ENCODE measurements at places on chromosomes 5 and 9.

GRCh38 chr9:115694014-115694413, 459.6 kb upstream of the PAPPA start:
- no peak for DNase-seq

DNA sequence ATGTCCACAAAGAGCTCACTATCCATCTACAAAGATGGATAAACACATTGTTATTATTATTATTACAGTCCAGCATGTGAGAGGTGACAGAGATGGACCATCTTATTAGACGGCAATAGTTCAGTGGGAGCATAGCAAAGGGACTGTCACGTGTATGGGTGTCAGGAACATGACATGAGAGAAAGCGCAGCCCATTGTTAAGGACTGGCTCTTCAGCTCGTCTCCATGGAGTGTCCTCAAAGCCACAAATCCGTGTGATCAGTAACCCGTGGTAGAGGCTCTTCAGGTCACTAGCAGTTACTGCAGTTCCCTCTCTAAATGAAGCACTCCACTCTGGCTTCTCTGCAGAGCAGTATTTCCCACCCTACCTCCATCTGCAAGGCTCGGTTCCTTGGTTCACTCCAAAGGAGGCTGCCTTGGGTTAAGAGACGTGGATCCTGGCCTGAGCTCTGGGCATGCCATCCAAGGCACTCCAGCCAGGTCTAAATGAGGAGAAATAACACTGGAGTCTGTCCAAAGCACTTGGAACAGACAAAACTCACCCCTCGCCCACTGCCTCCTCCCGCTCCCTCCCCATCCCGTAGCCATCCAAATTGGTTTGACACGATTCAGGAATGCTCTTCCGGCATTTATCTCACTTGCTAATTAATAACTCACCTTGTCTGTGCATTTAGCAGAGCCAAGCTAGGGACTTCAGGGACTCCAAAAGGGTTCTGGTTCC, 122.3 kb upstream of the WWC1 start:
- DNase-seq, result no peak

DNA sequence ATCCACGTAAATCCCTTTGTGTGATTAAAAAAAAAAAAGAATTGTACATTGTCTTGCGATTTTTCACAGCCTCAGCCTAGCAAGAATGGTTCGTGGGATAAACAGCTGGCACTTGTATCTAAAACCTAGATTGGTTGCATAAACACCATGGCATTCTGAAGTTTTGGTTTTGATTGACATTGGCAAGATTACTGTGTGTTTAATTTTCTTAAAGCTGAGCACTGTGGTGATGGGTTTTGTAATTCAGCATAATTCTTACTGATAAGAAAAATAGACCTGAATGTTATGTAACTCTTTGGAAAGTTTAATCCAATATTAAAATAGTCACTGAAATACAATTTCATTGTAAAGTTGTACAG, 23.4 kb upstream of the ANKRD18A start:
- no peak for DNase-seq

DNA sequence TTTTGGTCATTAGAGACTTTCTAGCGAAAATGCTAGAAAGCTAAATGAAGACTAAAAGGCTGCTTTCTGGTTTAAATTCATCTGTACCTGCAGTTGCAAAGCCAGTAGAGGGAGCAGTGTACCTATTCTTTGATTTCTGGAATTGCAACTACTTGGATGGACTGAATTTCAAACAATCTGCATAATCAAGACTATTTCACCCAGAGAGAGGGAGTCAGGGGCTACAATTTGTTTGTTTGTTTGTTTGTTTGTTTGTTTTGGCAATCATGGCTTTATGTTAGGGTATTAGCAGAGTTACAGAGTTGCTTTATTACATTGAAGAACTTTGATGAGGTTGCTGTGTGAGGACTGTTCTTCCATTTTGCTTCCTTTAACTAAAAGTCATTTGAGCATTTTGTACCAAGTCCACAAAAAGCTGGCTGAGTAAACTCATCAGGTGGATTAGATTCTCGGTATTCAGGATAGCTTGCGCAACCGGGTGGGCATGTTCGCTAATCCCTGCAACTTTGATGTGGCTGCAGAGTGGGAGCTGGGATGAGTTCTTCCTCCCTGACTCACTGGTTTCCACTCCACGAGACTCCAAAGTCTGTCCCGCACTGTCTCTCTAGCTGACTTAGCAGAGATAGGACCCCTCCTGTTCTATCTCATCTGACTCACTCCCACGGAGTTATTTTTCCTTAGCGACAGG, 80.0 kb upstream of the TUT7 start:
- no peak for DNase-seq

DNA sequence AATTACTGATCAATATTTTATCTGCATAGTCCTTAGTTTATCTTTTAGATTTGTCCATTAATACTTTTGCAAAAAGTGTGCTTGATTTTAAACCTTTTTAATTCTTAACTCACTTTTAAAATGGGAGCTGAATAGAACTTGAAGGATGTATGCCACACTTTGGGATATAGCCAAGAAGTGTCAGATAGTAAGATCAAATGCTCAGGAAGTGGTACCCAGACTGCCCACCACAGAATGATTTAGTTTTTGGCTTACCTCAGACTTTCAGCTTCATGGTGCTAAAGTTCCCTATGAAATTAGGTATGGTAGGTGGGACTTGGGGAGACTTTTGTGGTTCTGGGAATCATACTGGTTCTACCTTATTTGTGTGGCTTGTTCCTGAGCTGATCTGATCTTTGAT, 14.7 kb downstream of the FOCAD start:
- no peak for DNase-seq

DNA sequence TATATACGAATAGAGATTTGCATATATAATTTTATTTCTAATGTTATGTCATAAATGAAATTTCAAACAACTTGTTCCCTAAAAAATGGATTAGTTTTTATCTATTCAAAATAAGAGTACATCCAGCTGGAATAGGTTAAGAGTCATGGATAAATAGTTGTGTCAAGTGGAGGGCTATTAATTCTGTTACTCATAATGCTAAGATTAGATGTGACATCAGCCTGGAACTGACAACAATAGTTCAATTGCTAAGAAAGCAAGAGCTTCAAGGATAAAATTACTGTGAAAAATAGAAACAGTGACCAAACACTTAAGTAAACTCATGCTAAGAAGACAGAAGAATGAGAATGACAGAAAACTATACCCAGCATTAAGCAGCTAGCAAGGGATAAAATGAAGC, 92.2 kb upstream of the CDH9 start:
- DNase-seq, result no peak

- no peak for DNase-seq
Measured at GRCh38 chr9:32401488-32401887, 17.0 kb downstream of the ACO1 start.

- no peak for DNase-seq
Measured at GRCh38 chr5:141208478-141208877, at the start of gene PCDHB12. TSS of gene PCDHB12 (plus strand) at chr5:141208719. CDS start at chr5:141208908, 189 bp downstream.

- no peak for DNase-seq
Measured at GRCh38 chr5:80780761-80781285, 126.0 kb upstream of the DHFR start.

- DNase-seq, result no peak
Measured at GRCh38 chr9:76403352-76403751, 9.1 kb upstream of the RFK start.

DNA sequence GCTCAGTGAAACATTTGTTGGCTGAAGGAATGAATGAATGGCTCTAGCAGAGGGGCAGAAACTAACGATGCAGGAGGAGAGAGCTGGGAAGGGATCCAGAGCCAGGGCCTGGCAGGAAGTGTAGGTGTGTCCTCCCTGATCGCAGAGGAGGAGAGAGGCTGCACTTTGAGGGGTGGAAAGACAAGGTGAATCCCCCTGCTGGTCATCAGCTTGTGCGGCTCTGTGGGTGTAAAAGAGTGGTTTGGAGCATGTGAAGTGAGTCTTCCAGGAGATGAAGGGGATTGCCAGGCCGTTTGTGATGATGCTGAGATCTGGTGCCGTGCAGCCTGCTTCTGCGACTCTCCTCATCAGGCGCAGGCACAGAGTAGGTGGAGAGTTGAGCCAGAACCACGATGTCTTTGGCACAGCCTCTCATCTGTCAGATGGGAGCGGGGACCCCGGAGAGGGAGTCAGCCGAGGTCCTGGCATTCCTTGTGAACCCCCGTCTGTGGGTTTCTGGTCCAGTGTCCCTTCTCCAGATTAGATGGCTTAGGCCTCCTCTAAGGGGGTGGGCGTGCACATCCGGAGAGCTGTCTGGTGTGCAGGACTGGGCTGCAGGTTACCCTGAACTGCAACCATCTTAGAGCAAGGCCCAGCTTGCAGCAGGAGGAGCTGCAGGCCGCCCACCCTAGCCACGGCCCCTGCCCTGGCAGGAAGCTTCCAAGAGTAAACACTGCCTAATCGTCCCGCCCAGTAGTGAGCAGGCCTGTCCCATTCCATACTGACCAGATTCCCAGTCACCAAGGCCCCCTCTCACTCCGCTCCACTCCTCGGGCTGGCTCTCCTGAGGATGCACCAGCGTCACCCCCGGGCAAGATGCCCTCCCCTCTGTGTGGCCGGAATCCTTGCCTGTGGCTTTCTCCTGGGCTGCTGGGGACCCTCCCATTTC, at the start of gene ADAMTS13:
ADAMTS13 (plus strand) TSS at position 753 of the 928 bp plus-strand sequence; CDS start at position 830, 77 bp downstream.
- no peak for DNase-seq

GRCh38 chr5:123752552-123753179, 240.7 kb downstream of the CSNK1G3 start:
- no peak for DNase-seq

DNA sequence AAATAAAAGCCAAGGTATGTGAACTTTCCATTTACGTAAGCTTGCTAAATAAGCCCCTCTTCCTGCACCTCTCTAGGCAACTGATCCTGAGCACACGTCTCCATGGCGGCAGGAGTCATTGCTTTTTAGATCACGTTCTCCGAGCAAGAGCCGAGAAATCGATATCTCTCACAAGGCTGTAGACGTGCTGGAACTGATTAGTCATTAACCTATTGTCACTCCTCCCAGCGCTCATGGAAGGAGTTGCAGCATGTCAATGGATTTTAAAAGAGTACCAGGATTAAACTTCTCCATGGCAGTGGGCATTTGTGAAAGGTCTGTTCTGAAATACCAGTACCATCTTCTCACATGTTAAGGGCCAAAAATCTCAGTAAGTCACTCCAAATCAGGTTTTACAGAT, 4.7 kb upstream of the ADCY2 start:
- no peak for DNase-seq

GRCh38 chr9:105062222-105062855, 134.4 kb upstream of the ABCA1 start:
- peak; percentile 51 for DNase-seq

GRCh38 chr9:133135146-133135745, 14.2 kb upstream of the RALGDS start:
- peak; percentile 75 for DNase-seq

DNA sequence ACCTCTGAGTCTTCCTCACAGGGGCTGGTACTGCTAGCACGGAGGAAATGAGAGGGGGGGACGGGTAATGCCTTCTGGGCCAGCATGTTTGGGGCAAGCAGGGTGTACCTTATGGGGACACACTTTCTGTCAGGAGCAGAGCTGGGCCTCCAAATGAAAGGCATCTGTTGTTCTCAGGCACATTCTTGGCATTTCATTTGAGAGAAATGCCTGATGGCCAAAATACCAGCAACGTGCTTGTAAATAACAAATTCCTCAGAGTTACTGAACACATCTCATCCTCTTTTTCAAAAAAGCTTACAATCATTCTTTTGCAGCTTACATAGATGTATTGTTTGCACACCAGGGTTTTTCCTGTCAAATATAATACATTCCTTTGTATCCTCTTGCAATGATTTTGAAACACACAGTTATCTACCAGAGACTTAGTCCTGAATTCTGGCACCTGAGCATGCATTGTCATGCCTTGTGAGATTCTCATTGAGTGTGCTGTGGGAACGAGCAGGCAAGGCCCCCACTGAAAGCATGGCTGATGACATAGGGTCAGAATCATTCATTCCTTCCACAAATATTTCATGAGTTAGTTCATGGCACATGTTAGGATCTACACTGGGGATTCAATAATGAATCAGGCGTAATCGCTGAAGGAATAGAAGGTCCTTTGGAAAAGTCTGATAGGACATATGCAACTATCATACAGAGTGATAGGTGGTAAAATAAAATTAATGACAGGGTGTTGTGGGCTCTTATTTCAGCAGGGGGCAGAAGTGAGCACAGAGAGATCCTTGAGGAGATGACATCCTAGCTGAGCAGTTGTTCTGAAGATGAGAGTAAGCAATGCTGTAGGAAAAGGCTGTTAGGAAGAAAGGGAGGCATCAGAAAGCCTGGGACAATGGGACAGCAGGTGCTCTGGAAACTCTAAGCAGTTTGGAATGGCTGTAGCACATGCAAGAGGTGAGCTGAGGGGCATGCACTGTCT, 260.9 kb upstream of the TUT7 start:
- no peak for DNase-seq

GRCh38 chr5:76724871-76725270, 8.9 kb downstream of the F2R start:
- DNase-seq, result no peak

DNA sequence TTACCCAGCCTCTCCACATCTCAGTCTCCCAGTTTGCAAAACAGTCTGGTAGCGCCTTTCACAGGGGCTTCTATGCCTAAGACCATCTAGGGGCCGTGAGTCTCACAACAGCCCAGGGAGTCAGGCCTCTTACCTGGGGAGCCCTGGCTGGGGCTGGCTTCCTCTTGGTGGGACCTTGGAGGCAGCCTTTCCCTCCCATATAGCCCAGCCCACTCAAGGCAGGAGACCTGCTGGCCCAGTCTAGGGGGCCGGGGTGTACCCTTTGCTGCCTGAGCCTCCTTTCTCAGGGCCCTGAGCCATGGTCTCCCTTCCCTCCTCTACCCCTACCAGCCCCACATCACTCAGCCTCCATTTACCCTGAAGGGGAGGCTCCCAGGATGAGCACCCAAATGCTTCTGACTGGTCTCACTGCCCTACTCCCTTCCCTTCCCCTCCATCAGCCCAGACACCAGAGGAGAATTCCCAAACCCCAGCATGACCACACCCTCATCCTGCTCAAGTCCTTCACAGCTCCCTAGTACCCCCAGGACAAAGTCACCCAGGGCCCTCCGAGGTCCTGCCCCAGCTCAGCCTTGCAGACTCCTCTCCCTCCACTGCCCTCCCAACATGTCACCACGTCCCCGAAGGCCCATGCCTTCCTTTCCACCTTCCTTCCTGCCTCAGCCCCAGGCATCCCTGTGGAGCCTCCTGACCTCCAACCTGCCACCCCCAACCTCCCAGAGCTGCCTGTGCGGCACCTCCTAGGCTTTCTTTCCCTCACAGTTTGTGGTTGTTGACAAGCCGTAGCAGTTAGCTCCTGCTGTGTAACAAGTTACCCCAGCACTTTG, 55.3 kb downstream of the BARX1 start:
- no peak for DNase-seq

- DNase-seq, result no peak
Measured at GRCh38 chr5:142982821-142983200, 212.6 kb downstream of the ARHGAP26 start.

DNA sequence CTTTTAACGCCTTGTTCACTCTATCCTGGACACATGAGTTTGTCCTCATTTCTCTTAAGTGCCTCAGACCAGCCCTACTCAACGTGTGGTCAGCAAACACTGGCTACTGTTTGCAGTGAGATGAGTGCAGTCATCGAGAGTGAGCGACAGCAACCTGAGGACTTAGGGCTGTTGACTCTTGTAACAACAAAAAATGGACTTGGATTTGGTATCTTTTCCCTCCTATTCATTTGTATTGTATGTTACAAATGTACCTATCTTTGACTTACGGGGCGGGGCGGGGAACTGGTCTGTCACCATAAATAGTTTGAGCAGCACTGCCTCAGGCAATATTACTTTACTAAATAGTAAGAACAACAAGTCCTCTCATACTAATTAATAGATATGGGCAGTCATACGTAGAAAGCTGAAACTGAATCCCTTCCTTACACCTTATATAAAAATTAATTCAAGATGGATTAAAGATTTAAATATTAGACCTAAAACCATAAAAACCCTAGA, 84.1 kb downstream of the TLE1 start:
- DNase-seq, result no peak

- no peak for DNase-seq
Measured at GRCh38 chr5:168793841-168794837, 215.0 kb upstream of the PANK3 start.
